Tongue (tissue), 3 donors: ENCODE measurements at places on chromosomes 12 and 14.

GRCh38 chr12:104384141-104384880 lies 72.4 kb upstream of the CHST11 start:
- no peak for DNase-seq

DNA sequence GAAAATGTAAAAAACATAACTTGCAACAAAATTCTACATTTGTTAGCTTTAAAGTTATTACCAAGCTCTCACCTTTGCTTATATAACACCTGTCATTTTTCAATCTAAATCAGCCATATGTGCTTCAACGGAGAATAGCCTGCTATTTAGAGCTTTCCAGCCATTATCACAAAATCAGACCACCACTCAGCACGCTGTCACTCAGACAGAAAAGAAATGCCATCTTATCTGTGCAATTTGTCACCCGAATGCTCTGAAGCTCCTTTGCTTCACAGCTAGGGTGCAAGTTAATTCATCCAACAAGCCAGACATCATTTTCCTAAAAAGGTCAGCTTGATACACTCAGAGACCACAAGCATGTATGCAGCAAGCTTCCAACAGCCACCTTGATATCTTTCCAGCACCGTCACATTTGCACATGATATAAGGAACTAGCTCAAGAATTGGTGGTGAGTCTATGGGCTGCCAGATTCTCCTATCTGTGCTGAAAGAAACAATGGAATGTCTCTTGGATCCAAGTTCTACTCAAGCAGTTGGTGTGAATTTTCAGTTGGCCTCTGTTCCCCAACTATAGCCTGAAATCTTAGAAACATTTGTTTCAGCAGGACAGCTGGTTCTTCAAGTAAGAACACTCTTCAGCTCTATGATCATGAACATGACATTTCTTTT lies 20.0 kb upstream of the IFNG-AS1 start:
- DNase-seq, result peak; percentile 65

DNA sequence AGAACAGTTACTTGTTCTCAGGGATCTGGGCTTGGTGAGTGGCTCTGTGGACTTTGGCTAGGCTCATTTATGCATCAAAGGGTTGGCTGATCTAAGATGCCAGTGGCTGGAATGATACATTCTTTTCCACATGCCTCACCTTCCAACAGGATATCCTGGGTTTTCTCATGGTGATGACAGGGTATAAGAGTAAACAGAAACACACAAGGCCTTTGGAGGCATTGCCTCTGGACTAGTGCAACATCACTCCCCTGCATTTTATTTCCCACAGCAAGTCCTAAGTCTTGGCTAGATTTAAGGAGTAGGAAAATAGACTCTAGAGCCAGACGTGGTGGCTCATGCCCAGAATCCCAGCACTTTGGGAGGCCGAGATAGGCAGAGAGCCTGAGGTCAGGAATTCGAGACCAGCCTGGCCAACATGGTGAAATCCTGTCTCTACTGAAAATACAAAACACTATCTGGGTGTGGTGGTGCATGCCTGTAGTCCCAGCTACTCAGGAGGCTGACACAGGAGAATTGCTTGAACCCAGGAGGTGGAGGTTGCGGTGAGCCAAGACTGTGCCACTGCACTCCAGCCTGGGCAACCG lies 47.9 kb downstream of the RPH3A start:
- DNase-seq, result peak; percentile 11

DNA sequence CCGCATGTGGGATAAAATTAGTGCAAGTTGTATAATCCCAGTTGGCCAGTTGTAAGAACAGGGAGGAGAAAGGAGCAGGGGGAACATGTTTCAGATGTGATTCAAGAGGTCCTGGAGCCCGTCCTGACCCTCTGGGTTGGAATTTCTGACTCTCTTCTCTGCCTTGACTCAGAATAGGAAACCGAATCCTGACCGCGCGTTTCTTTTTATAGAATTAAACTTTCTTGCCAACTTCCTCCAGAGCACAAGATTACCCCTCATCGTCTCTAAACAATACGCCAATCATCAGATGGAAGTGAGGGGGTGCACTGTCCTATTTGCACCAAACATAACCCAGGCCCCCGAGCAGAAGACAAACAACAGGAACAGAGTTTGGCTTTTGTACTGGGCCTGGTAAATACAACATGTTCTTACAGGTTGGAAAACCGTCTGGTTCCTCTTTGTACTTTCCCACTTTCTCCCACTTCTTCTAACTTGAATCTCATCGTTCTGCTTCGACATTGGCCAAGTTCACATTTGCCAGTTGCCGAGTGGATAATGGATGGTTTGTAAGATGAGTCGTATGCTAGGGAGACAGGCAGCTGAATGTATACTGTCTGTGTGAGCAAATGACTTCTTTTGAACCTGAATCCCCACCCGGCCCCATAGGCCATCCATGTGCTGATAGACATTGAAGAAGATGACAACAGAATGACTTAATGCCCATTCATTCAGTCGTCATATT lies 42.6 kb upstream of the MED13L start:
- peak; percentile 96 for DNase-seq

- peak; percentile 47 for DNase-seq
These were observed 35.1 kb downstream of the CCDC85C start for GRCh38 chr14:99568567-99569560.

DNA sequence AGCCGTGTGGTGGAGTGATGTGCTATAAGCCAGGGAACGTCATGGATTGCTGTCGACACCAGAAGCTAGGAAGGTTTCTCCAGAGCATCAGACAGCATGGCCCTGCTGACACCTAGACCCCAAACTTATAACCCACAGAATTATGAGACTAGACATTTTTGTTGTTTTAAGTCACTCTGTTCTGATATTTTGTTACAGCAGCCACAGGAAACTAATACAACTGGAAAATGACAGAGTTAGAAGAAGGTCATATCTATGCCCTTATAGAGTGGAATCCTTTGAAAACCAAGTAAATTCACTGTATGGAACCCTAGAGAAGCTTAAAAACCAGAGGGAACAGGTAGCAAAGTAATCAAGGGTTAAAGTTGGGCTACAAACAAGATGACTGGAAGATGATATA lies 42.5 kb downstream of the SPTLC2 start:
- no peak for DNase-seq

DNA sequence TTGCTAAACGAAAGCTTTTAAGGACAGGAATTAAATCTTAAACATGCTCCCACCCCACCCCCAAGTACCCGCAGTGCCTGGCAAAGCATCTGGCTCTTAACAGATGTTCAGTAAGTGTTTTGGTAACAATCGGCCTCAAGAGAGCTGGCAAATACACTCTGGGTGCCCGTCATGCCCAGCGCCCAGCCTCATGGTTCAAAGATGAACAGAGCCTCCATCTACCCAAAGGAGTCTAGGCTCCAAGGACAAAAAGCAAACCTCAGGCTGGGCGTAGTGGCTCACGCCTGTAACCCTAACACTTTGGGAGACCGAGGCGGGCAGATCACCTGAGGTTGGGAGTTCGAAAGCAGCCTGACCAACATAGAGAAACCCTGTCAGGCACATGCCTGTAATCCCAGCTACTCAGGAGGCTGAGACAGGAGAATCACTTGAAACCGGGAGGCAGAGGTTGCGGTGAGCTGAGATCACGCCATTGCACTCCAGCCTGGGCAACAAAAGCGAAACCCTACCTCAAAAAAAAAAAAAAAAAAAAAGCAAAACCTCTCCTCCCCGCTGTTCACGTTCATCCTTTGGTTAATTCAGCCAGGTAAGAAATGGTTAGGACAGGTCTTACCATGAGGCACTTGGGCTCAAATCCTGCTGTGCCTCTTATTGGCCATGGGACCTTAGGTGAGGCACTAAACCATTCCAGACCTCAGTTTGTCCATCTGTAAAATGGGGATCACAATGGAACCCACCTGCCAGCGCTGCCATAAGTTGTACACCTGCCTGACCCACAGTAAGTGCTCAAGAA lies 151.3 kb downstream of the BCL11B start:
- DNase-seq, result no peak

DNA sequence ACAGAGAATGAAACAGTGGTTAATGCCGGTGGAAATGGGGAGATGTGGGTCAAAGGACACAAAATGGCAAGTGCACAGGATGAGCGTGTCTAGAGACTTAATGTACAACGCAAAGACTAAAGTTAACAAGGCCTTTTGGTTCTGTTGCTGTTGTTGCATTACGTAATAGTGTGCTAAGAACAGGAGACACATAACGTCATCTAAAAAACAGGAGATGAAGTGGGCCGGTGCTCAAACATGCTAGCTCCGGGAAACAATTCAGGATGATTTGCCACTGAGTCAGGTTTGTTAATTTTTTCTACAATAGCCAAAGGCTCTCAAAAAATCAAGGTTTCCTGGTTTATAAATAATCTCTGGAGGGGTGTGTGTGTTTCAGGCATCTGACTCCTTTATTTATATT lies 55.5 kb downstream of the ETV6 start:
- DNase-seq, result no peak

DNA sequence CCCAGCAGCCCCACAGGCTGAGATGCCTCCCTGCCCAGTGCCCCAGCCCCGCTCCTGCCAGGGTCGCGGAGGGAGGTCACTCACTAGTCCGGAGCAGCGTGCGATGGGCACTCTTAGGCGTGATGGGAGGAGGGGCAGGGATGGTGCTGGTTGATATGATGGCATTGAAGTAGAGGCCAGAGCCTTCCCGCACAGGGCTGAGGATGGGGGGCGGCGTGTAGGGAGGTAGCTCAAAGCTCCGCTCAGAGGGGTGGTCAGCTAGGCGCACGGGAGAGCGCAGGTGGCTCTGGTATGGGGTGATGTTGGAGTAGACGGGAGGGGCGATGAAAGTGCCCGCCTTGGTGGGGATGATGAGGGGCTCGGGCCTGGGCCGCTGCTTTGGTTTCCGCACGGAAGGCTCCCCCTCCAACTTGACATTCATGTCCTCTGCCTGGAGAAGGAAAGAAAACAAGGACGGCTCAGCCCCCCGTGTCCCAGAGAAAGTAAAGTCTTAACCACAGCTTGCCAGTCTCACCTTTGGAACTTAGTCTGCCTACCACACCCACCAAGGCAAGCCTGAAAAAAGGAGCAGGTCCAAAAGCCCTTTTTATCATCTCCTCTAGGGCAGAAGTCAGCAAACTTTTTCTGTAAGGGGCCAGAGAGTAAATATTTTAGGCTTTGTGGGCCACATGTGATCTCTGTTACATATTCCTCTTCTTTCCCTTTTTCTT lies 15.5 kb upstream of the PNMA1 start:
- DNase-seq, result no peak

- DNase-seq, result no peak
These were observed 55.4 kb downstream of the SCAF11 start for GRCh38 chr12:45934956-45935355.

GRCh38 chr12:109815757-109816617 lies 17.2 kb downstream of the TRPV4 start:
- DNase-seq, result peak; percentile 49

GRCh38 chr12:6540181-6540877 lies 6.0 kb downstream of the GAPDH start:
- DNase-seq, result peak; percentile 89

DNA sequence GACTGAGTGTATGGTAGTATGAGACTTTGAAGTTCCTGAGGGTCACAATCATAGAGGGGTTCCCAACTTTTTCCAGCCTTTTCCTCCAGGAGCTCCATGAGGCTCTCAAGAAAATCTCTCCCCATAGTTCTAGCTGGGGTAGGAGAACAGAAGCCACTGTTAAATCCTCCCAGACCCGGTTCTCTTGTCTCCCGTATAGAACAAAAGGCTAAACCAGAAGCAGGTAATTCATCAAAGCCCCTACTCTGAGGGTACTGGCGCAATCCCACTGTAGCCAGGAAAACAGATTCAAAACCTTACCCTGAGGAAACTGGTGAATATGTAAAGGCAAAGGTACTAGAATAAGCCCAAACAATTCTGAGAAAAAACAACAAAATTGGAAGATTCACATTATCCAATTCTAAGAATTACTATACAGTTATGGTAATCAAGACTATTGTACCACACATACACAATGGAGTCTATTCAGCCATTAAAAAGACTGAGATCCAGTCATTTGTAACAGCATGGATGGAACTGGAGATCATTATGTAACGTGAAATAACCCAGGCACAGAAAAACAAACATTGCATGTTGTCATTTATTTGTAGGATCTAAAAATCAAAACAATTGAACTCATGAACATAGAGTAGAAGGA lies 20.5 kb downstream of the OR8S1 start:
- DNase-seq, result no peak

DNA sequence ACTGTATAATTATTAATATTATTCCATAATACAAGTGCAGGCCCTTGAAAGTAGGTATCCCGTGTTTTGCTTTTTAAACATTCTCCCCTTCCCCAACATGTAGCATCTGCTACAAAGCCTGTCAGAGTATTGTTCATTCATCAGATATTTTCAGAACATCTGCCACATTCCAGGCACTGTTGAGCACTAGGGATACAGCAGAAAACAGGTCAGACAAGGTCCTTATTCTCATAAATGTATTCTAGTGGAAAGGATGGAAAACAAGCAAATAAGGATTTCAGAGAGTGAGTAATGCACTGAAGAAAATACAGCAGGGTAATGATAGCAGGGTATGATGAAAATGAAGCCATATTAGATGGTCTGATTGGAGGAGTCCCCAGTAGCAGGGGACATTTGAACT lies 3.8 kb downstream of the ERP29 start:
- DNase-seq, result no peak

DNA sequence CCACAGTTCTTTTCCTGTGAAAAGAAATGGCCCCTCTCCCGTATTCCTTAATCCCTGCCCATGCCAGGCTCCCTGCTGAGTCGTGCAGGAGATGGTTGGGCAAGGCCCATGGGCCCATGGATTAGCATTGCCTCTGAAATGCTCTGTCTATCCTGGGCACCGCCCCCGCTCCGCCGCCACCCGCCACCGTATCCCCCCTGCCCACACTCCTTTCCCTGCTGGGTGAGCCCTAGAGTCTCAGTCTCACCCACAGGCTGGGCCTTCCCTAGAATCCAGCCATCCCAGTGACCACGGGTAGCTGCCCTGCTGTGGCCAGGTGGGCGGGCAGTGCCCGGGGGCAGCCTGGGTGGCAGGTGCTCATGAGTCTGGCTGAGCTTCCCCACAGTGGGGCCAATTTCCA lies 50.6 kb downstream of the TSPAN11 start:
- DNase-seq, result no peak

- DNase-seq, result no peak
These were observed 28.6 kb downstream of the TPH2 start for GRCh38 chr12:71967211-71967610.

DNA sequence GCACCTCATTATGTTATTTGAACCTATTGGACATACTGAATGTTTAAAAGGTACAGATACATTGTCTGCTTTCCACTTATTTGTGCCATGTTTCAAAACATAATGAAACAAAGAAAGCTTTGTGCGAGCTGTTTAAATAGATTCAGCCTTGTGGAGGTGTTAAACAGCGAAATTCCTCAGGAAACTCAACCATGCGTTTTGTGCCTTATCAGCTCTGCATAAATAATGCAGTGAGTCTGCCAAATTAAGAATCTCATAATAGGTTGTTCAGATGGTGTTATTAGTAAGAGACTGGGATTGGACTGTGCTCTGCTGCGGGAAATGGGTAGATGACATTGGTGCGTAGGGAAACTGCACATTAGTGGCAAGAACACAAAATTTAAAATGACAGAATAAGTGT lies 163.7 kb upstream of the CLEC14A start:
- no peak for DNase-seq

DNA sequence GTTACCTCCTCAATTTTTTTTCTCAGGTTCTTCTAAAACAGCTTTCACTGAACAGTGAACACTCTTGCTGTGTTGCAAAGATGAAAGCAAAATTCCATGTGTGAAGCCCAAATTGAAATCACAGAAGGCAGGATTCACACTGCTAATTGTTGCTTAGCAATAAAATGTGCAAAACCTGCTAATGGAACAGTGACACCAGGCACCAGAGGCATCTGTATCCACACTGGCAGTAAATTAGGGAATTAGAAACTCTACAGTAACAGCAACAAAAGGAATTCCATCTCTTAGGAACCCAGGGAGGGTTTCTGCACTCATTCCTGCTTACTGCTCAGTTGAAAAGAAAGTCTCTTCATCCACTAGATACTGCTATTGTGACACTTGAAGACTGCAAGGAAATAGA lies 202.3 kb downstream of the GXYLT1 start:
- no peak for DNase-seq
